ENCODE measurements at places on chromosomes 16 and 17.
A peak's percentile ranks its signal among the peaks of the same experiment; 100 is the strongest.

DNA sequence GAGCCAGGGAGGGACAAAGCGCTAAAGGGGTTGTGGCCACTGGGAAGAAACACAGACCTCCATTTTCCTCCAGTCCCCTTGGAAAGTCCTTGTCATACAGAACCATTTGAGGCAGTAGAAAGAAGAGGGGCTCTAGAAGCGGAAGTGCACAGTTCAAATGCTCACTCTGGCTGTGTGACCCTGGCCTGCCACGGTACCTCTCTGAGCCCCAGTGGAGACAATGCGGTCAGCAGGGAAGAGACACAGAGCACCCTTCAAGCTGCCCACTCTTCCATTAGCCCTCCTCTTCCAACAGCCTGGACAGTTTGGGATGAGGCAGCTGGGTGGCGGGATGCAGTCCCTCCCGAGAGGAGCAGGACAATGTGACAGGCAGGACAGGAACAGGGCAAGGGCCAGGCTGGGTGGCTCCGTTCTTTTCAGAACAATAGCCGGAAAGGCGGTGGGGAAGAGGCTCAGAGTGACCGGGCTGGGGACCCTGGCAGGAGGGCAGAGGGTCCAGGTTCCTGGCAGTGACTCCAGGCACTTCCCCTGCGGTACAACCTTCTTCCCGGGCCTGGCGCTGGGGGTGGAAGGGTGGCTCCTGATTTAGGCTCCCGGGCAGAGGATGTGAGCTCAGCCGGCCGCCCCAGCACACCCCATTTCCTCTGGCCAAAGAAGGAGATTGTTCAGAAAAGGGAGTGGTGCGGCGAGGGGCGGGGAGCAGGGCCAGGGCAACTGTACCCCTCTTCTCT lies 5.6 kb downstream of the CASKIN2 start:
- DNase-seq, result no peak

GRCh38 chr16:48499923-48500381 lies 110.0 kb downstream of the N4BP1 start:
- DNase-seq, result peak; percentile 97

- DNase-seq, result peak; percentile 59
These were observed 4.8 kb downstream of the MLYCD start for GRCh38 chr16:83903751-83904150.

GRCh38 chr16:28923652-28924398 lies 1.2 kb downstream of the RABEP2 start:
- DNase-seq, result no peak

- DNase-seq, result no peak
These were observed 12.6 kb downstream of the CA7 start for GRCh38 chr16:66856801-66857200.

GRCh38 chr17:41457676-41458075 lies 9.5 kb downstream of the KRT32 start:
- no peak for DNase-seq

- DNase-seq, result no peak
These were observed 835.3 kb upstream of the EEF2KMT start for GRCh38 chr16:5932906-5933305.

- DNase-seq, result peak; percentile 22
These were observed 31.0 kb downstream of the CPNE2 start for GRCh38 chr16:57123216-57123973.

DNA sequence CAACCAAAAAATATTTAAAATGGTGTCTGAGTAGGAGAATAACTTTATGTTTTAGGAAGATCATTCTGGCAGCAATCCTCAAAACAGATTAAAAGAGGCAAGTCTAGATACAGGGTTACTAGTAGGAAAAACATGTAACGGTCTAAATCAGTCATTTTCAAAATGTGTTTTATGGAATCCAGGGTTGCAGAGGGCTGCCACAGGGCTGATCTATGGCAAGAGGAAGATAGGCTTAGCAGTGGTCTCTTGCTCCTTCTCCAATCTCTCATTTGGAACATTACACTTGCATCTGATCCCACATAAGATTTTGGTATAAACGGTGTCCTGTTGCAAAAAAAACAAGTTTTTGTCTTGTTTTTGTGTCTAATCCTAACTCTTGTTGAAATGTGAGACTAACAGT lies 9.2 kb downstream of the IKZF3 start:
- no peak for DNase-seq

- DNase-seq, result no peak
These were observed 243.1 kb upstream of the MAF start for GRCh38 chr16:79843631-79844043.

- peak; percentile 40 for DNase-seq
These were observed 3.1 kb downstream of the GLG1 start for GRCh38 chr16:74603848-74604247.

GRCh38 chr17:18179196-18179595 lies 4.4 kb upstream of the ALKBH5 start:
- no peak for DNase-seq

GRCh38 chr17:2138318-2138717 lies 83.4 kb downstream of the HIC1 start:
- peak; percentile 37 for DNase-seq

- peak; percentile 90 for DNase-seq
These were observed 12.1 kb upstream of the NDUFAB1 start for GRCh38 chr16:23608194-23608593.

GRCh38 chr17:7352910-7353635 lies 1.1 kb downstream of the KCTD11 start:
- no peak for DNase-seq

DNA sequence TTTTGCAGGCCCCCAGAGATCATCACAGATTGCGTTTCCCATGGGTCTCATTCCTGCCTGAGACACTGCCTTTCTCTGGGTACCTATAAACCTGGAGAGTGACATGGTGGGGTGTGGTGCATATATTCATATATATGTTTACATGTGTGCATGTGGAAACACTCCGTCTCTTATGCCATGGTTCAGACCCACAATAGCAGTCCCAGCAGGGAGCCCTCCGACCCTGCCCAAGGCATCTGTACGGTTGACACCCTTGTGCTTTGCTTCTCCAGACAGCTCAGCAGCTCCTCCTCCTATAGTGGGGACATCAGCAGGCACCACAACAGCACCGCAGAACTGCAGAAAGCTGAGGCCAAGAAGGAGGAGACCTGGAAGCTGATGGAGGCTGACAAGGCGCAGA lies 116.8 kb downstream of the ABCC6 start:
- no peak for DNase-seq

- DNase-seq, result no peak
These were observed 10.4 kb downstream of the CHAD start for GRCh38 chr17:50458270-50458669.

DNA sequence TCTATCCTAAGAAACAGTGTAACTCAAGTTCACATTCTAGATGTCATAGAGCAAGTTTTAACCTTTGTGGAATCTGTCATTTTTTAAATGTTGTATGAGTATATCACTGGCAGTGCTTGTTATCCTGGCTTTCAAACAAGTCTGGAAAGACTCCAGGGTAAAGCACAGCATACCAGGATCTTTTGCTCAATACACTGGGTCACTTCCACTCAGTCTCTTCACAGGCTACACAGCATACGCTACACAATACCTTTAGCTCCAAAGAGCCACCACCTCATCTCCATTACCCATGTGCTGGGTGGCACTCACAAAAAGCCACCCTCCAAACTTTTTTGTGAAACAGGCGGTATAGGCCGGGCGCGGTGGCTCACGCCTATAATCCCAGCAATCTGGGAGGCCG lies 69.5 kb downstream of the PARN start:
- no peak for DNase-seq

GRCh38 chr16:17433577-17434451 lies 36.9 kb downstream of the XYLT1 start:
- peak; percentile 2 for DNase-seq

GRCh38 chr16:16149710-16150116 lies 73.6 kb downstream of the ABCC6 start:
- no peak for DNase-seq

- DNase-seq, result no peak
These were observed 73.3 kb upstream of the IRX6 start for GRCh38 chr16:55250701-55251100.

DNA sequence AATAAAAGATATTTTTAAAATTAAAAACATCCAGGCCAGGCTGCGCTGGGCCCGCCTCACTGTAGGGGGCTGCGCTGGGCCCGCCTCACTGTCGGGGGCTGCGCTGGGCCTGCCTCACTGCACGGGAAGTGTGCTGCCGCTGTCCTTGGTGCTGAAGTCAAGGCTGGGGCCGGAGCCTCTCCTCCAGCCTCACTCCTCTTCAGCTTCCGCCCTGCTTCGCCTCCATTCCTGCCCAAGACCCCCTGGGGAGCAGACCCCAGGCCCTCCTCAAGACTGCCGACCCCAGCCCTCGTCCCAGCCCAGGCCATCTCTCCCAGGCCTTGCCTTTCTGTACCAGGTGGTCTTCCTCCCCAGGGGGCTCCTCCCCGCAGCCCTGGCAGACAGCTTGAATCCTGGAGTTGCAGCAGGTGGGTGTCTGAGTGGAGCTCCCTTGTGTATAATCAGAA lies 26.2 kb downstream of the ENDOV start:
- DNase-seq, result peak; percentile 90

GRCh38 chr17:8718001-8718563 lies 26.6 kb downstream of the CCDC42 start:
- DNase-seq, result no peak

DNA sequence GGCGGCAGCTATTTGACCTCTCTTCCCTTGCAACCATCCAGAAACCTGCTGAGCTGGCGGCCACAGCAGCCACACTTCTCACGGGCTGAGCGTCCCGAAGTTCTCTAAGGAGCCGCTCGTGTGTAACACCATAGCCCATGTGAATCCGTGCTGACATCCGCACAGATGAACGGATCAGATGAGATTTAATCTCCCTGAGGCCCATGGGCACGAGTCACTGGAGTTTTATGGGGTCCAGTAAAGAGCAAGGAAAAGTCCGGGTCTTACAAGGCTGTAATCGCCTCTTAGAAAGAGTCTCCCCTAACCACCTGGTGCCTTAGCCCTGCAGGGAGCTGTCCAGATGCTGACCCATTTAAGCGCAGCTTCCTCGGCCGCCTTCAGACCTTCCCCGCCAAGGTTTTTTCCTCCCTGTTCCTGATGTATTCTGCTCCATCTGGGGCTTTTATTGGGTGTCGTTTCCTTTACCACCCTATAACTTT lies 5.5 kb upstream of the CACNG5 start:
- DNase-seq, result peak; percentile 82

- no peak for DNase-seq
These were observed 3.8 kb downstream of the EVPLL start for GRCh38 chr17:18381158-18381952.

DNA sequence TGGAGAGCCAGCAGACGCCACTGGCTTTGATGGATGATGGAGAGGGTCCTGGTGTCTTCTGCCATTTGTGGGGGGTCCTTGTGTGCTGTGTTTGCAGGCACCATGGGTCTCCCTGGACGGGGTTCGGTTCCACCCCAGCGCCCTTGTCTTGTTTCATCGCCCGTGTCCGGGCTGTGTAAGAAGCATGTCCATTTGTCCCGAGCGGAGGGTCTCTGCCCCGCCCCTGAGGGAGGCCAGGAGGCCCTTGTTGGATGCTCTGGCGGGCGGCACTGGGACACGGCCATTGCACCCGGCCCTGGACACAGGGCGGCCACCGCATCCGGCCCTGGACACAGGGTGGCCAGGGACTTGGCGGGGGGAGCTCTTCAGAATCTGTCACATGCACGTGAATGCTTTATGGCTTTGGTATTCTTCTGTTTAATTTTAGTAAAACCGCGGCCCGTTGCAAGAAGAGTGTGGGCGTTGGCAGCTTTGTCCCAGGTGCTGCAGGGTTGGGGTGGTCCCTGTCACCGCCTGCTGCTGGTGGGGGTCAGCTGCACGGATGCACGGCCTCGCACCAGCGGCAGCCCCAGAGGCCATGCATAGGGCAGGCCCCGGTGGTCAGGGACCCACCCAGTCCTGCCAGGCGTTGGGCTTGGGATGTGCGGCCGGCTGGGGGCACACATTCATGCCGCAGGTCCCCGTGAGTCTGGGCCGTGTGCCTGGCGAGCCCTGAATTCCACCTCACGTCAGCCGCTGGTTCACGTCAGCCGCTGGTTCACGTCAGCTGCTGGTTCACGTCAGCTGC lies 21.0 kb upstream of the ZNF750 start:
- no peak for DNase-seq

- peak; percentile 65 for DNase-seq
These were observed 1.6 kb downstream of the HOXB2 start for GRCh38 chr17:48543107-48543853.

GRCh38 chr17:81808778-81809555 lies 5.0 kb downstream of the GCGR start:
- no peak for DNase-seq

- no peak for DNase-seq
These were observed 1.7 kb upstream of the CCNF start for GRCh38 chr16:2427526-2427925.

DNA sequence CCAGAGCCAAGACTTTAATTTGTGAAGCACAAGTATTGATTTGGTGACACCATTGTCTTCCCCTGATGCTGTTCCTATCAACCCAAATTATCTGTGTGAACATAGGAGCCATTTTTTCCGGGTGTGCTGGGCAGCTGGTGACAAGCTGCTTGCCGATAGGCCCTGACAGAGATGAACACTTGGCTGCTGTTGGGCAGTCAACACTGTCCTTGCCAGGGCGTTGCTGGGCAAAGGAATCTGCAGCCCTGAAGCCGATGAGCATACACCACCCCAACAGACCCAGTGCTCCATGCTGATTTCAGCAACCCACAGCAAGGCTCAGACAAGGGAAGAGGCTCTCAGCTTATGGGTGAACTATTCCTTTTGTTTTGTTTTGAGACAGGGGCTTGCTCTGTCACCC lies 105.4 kb downstream of the YPEL2 start:
- DNase-seq, result no peak

DNA sequence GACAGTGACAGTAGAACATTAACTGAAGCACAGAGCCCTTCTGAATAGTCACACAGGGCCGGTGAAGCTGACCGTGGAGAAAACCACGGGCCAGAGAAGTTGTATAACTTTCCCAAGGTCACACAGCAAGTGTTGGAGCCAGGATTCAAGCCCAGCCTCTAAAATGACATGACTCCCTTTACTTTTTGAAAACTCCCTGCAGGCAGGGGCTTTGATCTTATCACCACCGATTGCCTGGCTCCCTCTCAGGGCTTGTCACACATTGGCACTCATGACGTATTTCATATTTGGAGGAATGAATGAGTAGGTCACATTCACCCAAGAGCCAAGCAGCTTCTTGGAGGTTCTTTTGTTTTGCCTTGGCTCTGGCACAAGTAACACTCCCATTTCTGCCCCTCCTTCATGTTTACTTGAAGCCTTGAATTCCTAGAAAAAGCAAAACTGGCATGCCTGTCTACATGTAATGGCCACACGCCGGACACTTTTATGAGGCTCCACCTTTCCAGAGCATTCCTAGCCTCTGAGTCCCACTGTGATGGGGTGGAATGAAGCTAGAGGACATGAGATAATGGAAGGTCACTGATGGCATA lies 13.3 kb upstream of the RBBP6 start:
- no peak for DNase-seq

GRCh38 chr17:2688351-2689342 lies 22.9 kb downstream of the CLUH start:
- DNase-seq, result peak; percentile 36

- DNase-seq, result peak; percentile 85
These were observed 527 bp downstream of the SIAH1 start for GRCh38 chr16:48384520-48385252.
